ENCODE measurements at places on chromosomes 12 and 14.

- no peak for ATAC-seq
These were observed 389.3 kb upstream of the USP15 start for GRCh38 chr12:61870658-61871484.

DNA sequence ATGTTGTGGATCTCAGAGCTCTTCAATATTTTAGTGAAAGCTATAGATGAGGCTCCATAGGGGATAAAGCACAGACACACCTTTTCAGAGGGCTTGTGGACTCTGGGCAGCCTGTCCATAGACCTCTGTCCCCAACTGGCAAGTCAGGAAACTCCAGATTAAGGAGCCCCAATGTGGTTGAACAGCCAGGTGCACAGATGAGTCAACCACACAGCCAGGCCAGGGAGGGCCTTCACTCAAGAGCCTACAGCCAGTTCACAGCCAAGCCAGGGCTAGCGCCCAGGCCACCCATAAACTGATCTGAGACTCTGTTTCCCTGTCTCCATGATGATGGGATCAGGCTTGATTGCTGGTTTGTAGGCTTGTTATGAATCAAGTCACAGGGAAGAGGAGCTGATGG is 1.0 kb upstream of the BDKRB2 start:
- no peak for ATAC-seq

GRCh38 chr12:72012874-72013273 is 74.2 kb downstream of the TPH2 start:
- no peak for ATAC-seq

DNA sequence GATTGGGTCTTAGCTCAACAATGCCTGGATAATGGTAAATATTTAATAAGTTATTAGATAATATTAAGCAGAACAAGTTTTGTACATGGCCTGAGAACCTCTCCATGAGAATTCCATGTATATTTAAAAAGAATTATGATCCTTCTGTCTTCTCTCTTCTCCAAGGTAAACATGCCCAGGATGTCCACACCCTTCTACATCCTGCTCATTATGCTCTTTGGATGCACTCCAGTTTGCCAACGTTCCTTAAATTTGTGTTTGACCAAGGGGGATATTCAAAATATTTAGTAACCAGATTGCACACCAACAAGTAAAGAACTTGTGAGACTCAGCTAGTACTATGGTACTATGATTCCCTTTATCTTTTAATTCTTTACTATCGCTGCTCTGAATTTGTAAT is 44.8 kb upstream of the ERGIC2 start:
- ATAC-seq = no peak

DNA sequence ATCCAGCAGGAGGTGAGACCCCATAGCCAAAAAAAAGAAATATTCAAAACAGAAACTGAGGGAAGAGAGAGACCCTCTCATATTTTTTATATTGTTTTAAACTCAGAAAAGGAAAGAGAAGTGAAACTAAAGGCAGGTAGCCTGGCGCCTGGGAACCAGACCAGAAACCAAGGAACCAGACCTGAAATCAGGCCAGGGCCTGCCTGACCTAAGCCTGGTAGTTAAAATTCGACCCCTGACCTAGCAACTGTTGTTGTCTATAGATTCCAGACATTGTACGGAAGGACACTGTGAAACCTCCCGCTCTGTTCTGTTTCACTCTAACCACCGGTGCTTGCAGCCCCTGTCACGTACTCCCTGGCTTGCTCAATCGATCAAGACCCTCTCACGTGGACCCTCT is 38.5 kb upstream of the CD163 start:
- ATAC-seq = no peak

- ATAC-seq = no peak
These were observed 28.1 kb downstream of the TTC6 start for GRCh38 chr14:37623426-37623951.

Measured in SK-N-SH treated with all-trans-retinoic acid at 6 μM for 48 hours (cell line).